ENCODE measurements at places on chromosomes 7 and 10. TPM values are rescaled to one million over a fixed set of nuclear protein-coding genes. Genes with fewer than 3 reads are reported as not detected.
A peak's percentile ranks its signal among the peaks of the same experiment; 100 is the strongest.

GRCh38 chr7:104804696-104805095, 209.3 kb upstream of the KMT2E start:
- no peak for DNase-seq
- no peak overlapping the region for H3K27ac ChIP-seq
- peaks cover 30% of the 10 kb centered on the region for H3K27me3 ChIP-seq

- H3K36me3 ChIP-seq = no peaks in the 10 kb centered on the region
- no peaks in the 10 kb centered on the region for H3K27me3 ChIP-seq
- H3K27ac ChIP-seq = no peak overlapping the region
- peaks cover 5% of the 10 kb centered on the region for H3K4me1 ChIP-seq
- H3K4me3 ChIP-seq = no peak overlapping the region
Observed at GRCh38 chr10:85596389-85596788, 770.2 kb downstream of the GRID1 start.

- DNase-seq = no peak
- H3K36me3 ChIP-seq = no peaks in the 10 kb centered on the region
- H3K27me3 ChIP-seq = peaks cover 9% of the 10 kb centered on the region
- H3K27ac ChIP-seq = no peak overlapping the region
Observed at GRCh38 chr7:51261950-51262795, 54.4 kb downstream of the COBL start.

DNA sequence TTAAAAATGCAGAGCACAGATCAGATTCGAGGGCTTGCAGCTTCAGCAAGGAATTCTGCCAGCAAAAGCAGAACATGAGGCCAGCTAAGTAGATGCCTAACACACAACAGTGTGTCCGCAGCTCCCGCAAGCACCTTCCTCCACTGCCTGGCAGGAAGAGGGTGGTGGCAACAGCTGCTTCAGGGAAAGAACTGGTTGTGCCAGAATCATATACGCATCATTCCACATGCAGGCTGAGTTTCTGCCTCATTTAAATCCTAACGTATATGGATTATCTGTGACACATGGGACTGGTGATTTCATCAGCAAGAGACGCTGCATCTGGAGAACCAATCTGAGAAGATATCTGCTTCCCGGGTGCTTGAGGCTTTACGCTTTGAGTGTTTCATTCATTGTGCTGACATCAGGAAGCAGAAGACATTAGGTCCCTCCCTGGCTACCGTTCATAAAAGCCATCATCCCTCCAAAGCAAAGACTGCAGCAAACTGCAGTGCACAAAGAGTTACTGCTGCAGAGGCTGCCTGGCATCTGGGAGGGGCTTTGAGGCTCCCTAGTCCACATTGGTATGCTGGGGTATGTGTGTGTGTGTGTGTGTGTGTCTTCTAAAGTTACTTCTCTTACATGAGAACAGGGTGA, 78.8 kb downstream of the FAM13C start:
- H3K36me3 ChIP-seq = no peaks in the 10 kb centered on the region
- no peak overlapping the region for H3K27ac ChIP-seq
- DNase-seq = no peak
- no peak overlapping the region for H3K4me3 ChIP-seq
- H3K27me3 ChIP-seq = no peaks in the 10 kb centered on the region

DNA sequence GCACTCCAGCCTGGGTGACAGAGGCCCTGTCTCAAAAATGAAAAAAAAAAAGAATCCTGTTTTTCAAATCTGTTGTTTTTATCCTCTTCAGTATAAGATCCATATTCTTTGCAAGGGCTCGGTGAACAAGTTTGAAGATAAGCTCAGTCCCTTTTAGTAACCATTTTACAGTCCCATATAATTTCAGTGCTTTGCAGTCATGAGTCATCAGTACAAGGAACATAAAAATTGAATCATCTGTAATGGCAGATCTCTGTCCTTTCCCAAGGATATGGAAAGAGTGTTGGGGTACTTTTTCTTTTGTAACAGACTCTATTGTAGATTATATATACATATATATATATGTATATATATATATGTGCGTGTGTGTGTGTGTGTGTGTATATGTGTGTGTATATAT, 52.2 kb upstream of the ZPBP start:
- H3K36me3 ChIP-seq = no peaks in the 10 kb centered on the region
- H3K27me3 ChIP-seq = peaks cover 13% of the 10 kb centered on the region
- no peak for DNase-seq

GRCh38 chr10:97539523-97540200, 32.9 kb upstream of the ANKRD2 start:
- H3K27ac ChIP-seq = peak overlapping the region; percentile 33
- no peak overlapping the region for H3K4me3 ChIP-seq
- DNase-seq = no peak
- peaks cover 2% of the 10 kb centered on the region for H3K27me3 ChIP-seq

DNA sequence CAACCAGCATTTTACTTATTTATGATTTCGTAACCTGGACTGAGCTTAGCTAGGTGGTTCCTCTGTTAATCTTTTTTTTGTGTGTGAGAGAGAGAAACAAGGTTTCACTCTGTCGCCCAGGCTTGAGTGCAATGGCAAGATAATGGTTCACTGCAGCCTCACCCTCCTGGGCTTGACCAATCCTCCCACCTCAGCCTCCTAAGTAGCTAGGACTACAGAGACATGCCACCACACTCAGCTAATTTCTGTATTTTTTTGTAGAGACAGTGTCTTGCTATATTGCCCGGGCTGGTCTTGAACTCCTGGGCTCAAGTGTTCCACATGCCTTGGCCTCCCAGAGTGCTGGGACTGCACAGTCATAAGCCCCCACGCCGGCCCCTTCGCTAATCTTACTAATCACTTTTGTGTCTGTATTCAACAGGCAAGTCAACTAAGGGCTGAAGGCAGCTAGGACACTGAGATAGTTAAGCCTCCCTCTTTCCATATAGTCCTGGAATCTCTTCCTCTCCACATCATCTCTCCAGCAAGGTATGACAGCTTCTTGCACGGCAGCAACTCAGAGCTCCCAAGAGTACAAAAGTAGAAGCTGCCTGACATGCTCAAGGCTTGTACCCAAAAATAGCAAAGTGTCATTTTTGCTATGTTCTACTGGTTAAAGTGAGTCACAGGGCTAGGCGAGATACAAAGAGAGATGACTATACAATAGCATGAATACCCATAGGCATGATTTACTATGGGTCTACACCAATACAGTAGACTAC, 11.3 kb downstream of the KMT2C start:
- H3K4me3 ChIP-seq = peak overlapping the region; percentile 18
- H3K4me1 ChIP-seq = peaks cover 52% of the 10 kb centered on the region
- DNase-seq = no peak
- H3K27me3 ChIP-seq = no peaks in the 10 kb centered on the region
- H3K36me3 ChIP-seq = no peaks in the 10 kb centered on the region

- peaks cover 10% of the 10 kb centered on the region for H3K27me3 ChIP-seq
- H3K27ac ChIP-seq = peak overlapping the region; percentile 88
- DNase-seq = no peak
- peaks cover 45% of the 10 kb centered on the region for H3K4me1 ChIP-seq
- peak overlapping the region; percentile 92 for H3K4me3 ChIP-seq
Observed at GRCh38 chr10:102918817-102919245, 737 bp downstream of the CNNM2 start.

VWDE gene
- not detected for total RNA-seq

HOXA11 gene
- 0.76 TPM for total RNA-seq

TRPV6 gene
- not detected for total RNA-seq

ELOVL3 gene
- total RNA-seq = not detected

SAP25 gene
- total RNA-seq = 10.1 TPM

C10orf67 gene
- not detected for total RNA-seq

SPDYE6 gene
- not detected for total RNA-seq

ADCYAP1R1 gene
- not detected for total RNA-seq

C10orf95 gene
- not detected for total RNA-seq

Measured in natural killer cell treated with Interleukin-12 subunit alpha and Interleukin-12 subunit beta and Interleukin-15 and Interleukin-18, amount 100 ng/mL, for 72 hours (primary cell).